Mononuclear cell (primary cell): ENCODE measurements at places on chromosomes 1 and 21. TPM values are rescaled to one million over a fixed set of nuclear protein-coding genes. Genes with fewer than 3 reads are reported as not detected.

The S100A5 gene
- total RNA-seq, result not detected

The NPL gene
- 13.9 TPM for total RNA-seq

The CFAP141 gene
- total RNA-seq, result not detected

The ZMYND12 gene
- total RNA-seq, result 0.84 TPM

The IL10 gene
- 5.0 TPM for total RNA-seq

The TFF1 gene
- not detected for total RNA-seq

The THEMIS2 gene
- total RNA-seq, result 270 TPM

The SMCP gene
- total RNA-seq, result not detected

The CYP4X1 gene
- total RNA-seq, result not detected

The GJA9 gene
- total RNA-seq, result not detected

The CALML6 gene
- not detected for total RNA-seq

The LAX1 gene
- total RNA-seq, result 11.9 TPM

The PTPN7 gene
- total RNA-seq, result 51.7 TPM

The FCGR3B gene
- total RNA-seq, result 2.3 TPM

The SSU72 gene
- 47.9 TPM for total RNA-seq

The KCNE2 gene
- total RNA-seq, result not detected

The SPATA46 gene
- total RNA-seq, result not detected

The FCRL6 gene
- total RNA-seq, result 15.2 TPM

The NBPF4 gene
- not detected for total RNA-seq

The HPCA gene
- not detected for total RNA-seq

The CD1E gene
- total RNA-seq, result 0.52 TPM

The SAMD13 gene
- 0.31 TPM for total RNA-seq

The SERTAD4 gene
- under 0.01 TPM for total RNA-seq

The MEX3A gene
- total RNA-seq, result not detected

The KRTAP19-1 gene
- not detected for total RNA-seq

The TTC24 gene
- total RNA-seq, result 1.2 TPM

The CRP gene
- 0.42 TPM for total RNA-seq

The CR1L gene
- total RNA-seq, result 0.21 TPM

The MYOG gene
- total RNA-seq, result not detected

The IFI44L gene
- 29.3 TPM for total RNA-seq

The AMY2A gene
- total RNA-seq, result not detected

The SLC44A5 gene
- 0.52 TPM for total RNA-seq

The SLC1A7 gene
- total RNA-seq, result 0.94 TPM

The CYP4A22 gene
- not detected for total RNA-seq

The EPS8L3 gene
- total RNA-seq, result not detected

The UBL4B gene
- total RNA-seq, result not detected

The LRRC38 gene
- total RNA-seq, result not detected

The CYP2J2 gene
- total RNA-seq, result 0.10 TPM

The LRRC3 gene
- 0.31 TPM for total RNA-seq

The TNFRSF25 gene
- total RNA-seq, result 60.7 TPM

The ANGPTL3 gene
- not detected for total RNA-seq
